ENCODE measurements at places on chromosomes 1 and 21. TPM values are rescaled to one million over a fixed set of nuclear protein-coding genes. Genes with fewer than 3 reads are reported as not detected.

GUCA2A gene
- total RNA-seq = not detected

DMRTA2 gene
- total RNA-seq = not detected

ACKR1 gene
- 156 TPM for total RNA-seq

CAPN8 gene
- not detected for total RNA-seq

CFAP74 gene
- 0.09 TPM for total RNA-seq

C8B gene
- total RNA-seq = not detected

USH2A gene
- total RNA-seq = 0.04 TPM

PHF13 gene
- 19.3 TPM for total RNA-seq

CLCNKA gene
- 0.13 TPM for total RNA-seq

MNDA gene
- 27.8 TPM for total RNA-seq
